Trophoblast cell (in vitro differentiated cells and primary cell): ENCODE measurements at places on chromosomes 5 and 9.
A peak's percentile ranks its signal among the peaks of the same experiment; 100 is the strongest.

- DNase-seq, result no peak
Observed at GRCh38 chr9:29958469-29958868, 2385.2 kb upstream of the C9orf72 start.

DNA sequence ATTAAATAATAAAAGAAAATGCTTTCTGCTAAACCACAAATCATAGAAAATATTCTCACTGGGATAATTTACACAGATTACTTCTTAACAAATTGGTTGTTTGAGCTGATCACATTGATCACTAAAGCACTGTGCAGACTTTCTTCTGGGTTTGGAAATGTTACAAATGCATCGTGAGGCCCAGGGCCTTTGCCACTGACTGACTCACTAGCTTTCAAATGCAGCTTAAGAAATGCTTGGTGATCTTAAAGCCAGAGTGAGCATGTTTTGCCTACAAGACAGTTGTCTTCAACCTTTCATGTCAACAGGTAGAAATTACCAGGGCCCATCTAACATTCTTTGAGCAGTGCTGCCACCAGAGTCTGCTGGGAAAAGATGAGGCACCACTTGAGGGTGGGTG, 252.3 kb upstream of the ADRA1B start:
- DNase-seq, result no peak

DNA sequence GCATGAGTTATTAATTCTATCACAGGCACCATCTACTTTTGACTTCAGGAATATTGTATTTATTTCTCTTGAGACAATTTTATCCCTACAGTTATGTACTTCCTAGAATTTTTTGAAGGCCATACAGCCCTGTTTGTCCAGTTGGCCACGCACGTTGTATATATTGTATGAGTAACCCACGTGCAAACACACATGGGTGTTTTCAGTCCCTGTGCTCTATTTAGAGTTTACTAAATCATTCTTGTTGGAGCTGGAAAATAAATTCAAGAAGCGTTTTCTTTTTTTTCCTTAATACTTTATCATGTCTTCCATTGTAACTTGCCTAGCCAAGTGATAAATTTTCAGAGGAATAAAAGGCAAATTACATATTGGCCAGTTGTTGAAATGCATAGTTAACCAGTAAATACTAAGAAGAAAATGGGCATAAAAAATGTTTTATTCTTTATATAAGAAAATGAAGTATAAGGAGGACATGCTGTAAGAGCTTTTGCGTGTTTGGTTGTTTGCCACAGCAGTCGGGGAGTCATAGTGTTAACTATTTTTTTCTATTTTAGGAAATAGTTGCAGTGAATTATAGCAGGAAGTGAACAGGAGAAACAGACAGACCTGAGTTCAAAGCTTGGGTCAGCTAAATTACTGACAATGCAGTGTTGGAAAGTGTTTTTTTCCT, 86.4 kb upstream of the MINAR2 start:
- no peak for DNase-seq

DNA sequence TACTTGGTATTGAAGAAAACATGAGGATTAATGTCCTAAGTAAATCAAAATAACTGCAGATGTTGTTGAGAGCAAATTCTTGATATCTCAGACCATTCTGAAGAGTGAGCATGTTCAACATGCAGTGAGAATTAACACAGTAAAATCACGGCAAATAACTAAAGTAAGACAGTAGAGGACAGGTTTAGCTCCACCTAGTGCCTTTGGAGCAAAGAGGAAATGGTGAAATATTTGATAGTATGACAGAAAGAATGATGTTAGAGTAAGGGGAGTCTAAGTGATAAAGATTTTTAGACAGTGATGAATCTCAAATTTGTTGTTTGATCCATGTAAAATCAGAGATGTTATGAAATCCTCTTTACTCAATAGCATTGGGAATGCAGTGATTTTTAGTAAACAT, 424.2 kb downstream of the TMEM161B start:
- DNase-seq, result no peak

DNA sequence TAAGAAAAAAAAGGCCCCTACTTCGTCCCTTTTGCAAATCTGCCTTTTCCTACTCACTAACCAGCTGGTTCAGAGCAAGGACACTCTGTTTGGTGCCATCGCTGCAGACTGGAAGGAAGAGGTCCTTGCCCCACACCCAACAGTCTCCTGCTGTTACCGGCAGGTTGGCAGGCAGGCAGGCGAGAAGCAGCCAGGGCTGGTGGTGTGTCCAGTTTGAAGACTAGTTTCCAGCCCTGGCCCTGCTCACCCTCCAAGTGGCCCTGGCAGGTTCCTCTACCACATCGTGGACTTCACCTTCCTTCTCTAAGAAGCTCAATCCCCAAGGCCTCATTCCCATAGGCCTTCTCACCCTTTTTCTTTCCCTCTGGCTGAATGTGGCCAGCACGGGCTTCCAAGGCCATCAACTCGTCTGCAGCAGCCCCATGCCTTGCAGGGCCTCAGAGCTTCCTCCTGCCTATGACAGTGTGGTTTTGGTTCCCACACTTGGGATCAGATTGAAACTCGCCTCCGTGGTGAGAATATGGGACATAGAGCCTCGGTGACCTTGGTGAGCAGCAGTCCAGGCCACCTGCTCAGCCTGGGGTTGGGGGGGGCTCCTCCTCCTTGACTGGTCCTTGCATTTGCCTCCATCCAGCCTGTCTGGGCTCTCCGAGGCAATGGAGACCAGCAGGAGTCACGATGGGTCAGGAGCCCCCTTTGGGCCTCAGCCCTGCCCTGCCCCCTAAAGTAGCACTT, 22.9 kb downstream of the TGFBI start:
- no peak for DNase-seq

- DNase-seq, result no peak
Observed at GRCh38 chr9:84856181-84856632, 186.7 kb downstream of the NTRK2 start.

DNA sequence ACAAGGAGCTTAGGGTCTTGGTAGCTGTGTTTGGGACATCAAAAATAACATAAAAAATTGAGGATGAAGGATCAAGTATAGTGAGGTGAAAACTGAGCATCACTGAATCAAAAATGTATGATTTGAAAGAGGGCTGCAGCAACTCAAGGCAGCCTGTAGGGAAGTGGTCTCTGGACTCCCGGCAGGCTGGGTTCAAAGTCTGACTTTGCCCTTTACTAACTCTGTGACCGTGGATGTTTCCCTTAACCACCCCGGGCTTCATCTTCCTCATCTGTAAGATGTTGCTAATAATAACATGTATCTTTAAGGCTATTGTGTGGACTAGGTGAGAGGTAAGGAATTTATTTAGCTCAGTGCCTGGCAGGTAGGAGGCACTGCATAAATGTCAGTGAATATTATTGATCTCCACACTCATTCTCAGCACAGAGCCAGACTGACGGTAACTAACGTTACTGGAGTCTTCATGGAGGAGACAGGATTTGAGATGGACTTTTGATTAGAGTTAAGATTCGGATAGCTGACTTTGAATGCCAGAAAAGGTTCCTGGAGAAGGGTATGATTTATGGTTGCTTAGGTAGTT, 367.3 kb downstream of the NDUFS4 start:
- no peak for DNase-seq

- no peak for DNase-seq
Observed at GRCh38 chr5:1006656-1007071, 1.9 kb upstream of the NKD2 start.

GRCh38 chr9:123355761-123356431, at the start of gene CRB2:
Gene CRB2 (plus strand): TSS chr9:123356197. CDS start chr9:123356261, 64 bp downstream.
- no peak for DNase-seq

DNA sequence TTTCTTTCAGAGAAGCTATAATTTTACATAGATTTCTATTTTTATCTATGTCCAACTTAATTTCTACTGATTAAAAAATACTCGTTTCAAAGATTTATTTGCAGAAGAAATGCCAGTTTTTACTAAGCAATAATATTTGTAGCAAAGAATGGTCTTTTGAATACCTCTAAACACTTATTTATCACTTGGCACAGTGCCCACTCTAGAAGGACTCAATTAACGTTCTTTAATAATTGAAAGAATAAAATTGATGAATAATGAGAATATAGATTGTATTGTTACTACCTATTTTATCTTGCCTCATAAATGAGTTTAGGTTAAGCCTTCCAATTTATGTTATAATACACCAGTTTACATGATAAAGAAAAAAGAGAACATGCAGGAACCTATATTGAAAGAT, 889.7 kb upstream of the CDH9 start:
- no peak for DNase-seq

DNA sequence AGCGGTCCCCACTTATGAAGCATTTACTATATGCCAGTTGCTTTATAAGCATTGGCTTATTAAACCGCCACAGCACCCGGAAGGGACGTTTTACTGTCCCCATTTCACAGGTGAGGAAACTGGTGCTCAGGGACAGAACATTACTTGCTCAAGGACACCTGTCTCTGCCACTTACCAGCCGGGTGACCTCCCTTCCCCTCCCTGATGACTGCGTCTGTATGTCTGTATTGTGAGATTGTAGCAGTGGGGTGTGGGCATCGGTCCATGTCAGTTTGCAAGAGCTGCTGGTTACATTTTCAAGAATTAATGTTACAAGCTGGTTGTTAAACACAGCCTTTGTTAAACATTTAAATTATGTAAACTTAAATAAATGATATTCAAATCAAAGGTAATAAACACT, 77.6 kb upstream of the LMX1B start:
- DNase-seq, result no peak

- peak; percentile 53 for DNase-seq
Observed at GRCh38 chr5:18761801-18762200, 1127.5 kb downstream of the TAF11L14 start.

DNA sequence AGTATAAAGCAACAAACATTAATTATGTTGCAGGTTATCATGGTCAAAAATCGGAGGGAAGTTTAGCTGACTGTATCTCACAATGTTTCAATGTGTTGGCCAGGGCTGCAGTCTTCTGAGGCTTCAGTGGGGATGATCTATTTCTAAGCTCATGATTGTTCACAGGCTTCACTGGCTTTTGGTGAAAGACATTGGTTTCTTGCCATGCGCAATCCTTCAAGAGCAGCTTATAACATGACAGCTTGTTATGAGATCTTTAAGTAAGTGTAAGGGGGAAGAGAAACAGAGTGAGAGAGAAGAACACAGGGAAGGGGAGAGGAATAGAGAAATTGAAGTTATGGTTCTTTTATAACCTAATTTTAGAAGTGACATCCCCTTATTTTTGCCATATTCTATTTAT, 385.9 kb upstream of the CHD1 start:
- DNase-seq, result no peak

DNA sequence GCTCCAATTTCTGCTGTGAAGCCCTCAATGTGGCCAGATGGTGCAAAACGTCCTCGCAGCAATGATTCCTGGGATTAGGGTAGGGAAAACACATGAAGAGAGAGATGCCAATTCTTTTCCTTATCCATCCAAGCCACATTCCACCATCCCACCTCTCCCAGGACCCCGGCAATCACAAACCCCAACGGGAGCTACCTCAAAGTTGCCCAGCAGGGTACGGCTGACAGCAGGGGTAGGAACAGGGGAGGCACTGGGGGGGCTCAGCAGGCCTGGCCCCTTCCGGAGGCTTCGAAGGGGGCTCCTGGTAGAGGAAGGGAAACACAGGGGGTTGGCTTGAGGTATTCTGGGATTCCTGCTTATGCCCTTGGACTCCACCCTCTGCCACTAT, 3.4 kb upstream of the STOML2 start:
- no peak for DNase-seq

DNA sequence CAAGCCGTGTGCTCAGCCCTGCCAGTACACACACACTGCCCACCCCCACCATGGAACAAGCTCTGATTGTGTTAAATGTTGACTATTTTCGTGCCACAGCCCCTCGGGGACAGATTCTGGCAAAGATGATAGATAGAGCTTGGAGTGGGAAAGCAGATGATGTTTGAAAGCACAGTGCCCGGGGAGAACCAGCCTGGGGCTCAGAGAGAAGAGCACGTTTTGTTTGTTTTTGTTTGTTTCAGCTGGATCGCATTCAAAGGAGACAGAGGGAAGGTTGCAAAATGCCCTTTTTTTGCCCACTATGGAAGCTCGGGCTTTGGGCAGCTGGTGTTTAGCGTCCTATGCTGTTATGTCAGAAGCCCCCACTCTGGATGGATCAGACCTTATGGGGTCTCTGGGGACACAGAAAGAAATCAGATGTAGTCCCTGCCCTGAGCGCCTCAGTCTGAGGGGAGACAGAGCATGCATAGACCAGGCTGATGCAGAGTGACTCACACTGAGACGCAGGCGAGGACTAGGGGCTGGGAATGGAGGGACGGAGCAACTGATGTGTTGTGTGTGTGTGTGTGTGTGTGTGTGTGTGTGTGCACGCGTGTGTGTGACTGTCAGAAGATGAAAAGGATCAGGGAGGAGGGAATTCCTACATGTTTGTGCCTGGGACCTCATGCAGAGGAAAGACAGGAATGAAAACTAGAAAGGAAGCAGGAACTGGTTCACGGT, 229.7 kb downstream of the MELK start:
- no peak for DNase-seq

DNA sequence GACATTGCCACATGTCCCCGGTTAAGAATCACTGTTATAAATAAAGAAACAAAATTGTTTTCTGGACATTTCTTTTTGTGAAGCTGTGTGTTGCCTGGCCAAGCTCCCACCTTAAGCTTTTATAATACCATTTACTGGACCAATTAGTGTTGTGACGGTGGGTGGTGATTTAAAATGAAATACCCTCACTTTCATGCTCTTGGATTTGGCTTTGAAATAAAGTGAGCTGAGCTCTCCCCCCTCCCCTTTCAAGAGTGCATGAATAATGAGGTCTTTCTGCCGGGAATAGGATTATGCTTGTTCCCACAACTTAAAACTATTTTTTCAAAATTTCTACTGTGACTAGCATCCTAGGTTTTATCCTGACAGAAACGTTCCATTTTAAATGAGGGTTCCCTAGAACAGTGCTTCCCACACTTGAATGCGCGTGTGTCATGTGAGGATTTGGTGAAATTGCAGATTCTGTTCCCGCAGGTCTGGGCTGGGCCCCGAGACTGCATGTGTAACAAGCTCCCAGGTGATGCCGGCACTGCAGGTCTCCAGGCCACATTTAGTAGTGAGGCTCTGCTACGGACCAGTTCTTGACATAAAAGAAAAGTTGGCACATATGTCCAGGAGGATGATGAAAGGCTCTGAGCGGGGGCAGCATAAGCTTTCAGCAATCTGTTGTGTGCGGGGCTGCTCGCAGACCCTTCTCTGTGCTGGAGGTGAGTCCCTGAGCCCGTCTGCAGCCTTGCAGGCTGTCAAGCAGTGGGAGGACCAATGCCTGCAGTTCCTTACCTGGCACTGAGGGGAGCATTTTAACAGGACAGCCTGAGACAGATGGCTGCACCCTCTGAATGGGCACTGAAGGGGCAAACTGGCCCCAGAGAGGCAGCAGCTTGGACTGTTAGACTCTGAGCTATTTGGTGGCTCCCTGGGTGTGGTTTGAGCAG, 24.4 kb downstream of the IQGAP2 start:
- DNase-seq, result no peak

- peak; percentile 69 for DNase-seq
Observed at GRCh38 chr5:106397700-106398099, 1273.0 kb downstream of the EFNA5 start.

GRCh38 chr9:114060711-114061110, 17.4 kb downstream of the AMBP start:
- DNase-seq, result no peak

- no peak for DNase-seq
Observed at GRCh38 chr5:89236900-89237299, 353.9 kb upstream of the MEF2C start.

GRCh38 chr5:143542798-143543144, 139.3 kb upstream of the NR3C1 start:
- DNase-seq, result peak; percentile 33
